ENCODE measurements at places on chromosomes 5 and 9. TPM values are rescaled to one million over a fixed set of nuclear protein-coding genes. Genes with fewer than 3 reads are reported as not detected.

DNA sequence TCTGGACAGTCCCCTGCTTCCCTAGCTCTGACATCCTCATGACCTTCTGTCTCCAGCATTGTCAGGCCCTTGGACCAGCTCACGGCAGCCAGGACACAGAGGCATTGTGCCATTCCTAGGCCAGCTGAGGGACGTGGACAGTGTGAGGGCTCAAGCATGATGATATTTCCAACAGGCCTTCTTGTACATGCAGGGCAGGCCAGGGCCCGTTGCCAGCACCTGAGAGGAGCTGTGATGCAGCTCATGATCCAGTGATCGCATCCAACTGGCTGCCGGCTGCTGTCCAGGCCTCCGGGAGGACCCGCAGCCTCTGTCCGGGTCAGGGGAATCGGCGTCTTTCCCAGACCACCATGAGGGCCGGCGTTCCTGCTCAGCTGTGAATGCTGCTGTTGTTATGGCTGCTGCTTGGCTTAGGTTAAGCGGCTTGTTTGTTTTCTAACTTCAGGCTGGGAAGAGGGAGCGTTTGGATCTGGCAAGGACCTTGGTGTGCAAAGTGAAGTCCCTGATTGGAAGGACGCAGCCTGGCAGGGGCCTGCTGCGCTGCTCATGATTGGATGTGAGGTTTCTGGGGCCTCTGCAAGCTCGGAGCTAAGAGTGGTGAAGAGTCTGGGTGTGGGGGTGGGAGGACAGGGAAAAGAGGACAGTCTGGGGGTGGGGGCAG, 53.8 kb downstream of the PDZD2 start:
- no peak for DNase-seq

DNA sequence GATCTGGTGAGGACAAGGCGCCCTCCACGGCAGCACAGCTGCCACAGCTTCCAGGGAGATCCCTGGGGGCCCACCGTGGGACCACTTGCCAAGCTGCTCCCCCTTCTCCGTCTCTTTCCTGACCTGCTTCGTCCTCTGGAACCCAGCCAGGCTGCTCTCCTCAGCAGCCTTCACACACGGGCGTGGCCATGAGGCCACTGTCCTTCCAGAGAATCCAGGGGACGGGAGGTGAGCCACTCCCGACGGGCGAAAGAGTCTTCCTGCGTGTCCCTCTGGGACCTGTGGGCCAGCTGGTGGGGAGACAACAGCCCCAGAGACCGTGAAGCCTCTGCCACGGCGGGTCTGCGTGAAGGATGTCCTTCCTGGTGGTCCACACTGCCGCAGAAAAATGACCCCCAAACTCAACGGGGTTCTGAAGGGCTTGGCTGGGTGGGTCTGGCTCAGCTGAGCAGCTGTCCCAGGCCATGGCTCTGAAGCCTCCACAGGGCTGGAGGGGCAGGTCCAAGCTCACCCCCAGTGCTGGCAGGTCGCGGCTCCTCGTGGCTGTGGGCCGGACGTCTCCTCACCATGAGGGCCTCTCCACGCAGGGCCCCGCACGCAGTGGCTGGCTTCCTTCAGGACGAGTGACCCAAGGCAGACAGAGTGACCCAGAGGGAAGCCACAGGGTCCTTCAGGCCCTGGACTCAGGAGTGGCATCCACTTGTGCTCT, 47.4 kb upstream of the NKD2 start:
- DNase-seq = no peak

- DNase-seq = no peak
Measured at GRCh38 chr5:11973469-11973868, 69.2 kb upstream of the CTNND2 start.

DNA sequence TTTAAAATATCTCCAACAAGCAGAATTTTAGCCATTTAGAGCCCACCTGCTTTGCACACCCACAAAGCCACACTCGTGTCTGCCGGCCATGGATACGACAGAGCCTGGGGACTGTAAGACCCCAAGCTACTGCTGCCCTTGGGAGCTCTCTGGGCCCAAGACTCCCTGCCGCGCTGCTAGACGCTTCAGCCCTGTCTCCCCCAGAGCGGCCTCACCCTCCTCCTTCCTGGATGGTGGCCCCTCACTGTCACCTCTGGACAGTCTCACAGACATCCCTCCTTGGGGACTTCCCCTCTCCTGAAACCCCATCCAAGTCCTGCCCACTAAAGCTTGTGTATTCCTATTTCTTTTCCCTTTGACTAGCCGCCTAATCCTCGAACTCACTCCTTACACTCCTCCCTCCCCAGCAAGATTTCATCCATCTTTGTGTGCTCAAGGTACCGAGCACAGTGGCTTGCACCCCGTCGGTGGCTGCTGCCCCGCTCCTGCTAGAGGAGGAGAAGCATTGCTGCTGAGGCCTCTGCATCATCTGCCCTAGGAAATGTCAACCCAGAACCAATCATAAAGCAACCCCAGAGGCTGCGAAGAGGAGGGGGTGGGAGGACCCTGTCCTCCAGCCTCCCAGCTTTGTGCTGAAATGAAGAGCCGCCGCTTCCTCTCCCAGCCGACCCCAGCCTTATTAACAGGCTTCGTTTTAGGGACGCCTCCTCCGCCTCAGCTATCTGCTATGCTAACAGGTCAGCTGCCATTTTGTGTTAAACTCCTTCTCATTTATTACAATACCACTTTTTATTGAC, 71.2 kb downstream of the CFAP77 start:
- no peak for DNase-seq

- no peak for DNase-seq
Measured at GRCh38 chr9:100064872-100065581, 33.8 kb downstream of the ERP44 start.

GRCh38 chr5:103605277-103605676, 42.7 kb upstream of the NUDT12 start:
- no peak for DNase-seq

SHISAL2B gene
- total RNA-seq = 0.55 TPM

LCN10 gene
- total RNA-seq = not detected

- no peak for DNase-seq
Measured at GRCh38 chr9:124045830-124046177, 34.2 kb downstream of the LHX2 start.

CRAT gene
- 24.9 TPM for total RNA-seq

CDX1 gene
- not detected for total RNA-seq

DNA sequence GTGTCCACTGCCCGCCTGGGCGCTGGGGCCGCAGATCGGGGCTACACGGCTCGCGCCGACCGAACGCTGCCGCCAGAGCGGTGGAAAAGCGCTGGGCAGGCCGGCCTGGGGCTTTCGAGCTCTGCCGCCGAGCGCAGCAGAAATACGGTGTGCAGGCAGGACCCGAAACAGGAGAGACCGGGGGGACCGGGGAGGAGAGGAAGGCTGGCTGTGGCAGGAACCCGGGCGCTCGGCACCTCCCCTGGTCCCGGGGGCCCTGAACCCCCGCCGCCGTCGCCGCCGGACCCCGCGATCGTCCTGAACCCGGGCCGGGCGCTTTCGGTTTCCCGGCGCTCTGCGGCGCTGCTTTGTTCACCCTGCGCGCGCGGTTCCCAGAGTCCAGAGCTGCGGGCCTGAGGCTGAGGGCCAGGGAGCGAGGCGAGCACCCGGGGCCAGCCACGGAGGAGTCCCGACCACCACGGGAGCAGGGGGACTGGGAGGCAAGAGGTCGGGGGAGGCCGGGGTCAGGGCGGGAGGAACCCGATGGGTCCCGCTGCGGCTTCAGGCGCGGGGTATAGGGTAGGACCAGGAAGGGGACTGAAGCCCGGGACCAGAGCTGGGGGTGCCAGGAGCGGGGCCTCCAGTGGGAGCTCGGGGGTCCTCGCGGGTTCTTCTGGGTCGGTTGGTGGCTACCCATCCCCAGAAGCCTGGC, 12.0 kb downstream of the IRX2 start:
- DNase-seq = peak; percentile 33

PPP3R2 gene
- not detected for total RNA-seq

DNA sequence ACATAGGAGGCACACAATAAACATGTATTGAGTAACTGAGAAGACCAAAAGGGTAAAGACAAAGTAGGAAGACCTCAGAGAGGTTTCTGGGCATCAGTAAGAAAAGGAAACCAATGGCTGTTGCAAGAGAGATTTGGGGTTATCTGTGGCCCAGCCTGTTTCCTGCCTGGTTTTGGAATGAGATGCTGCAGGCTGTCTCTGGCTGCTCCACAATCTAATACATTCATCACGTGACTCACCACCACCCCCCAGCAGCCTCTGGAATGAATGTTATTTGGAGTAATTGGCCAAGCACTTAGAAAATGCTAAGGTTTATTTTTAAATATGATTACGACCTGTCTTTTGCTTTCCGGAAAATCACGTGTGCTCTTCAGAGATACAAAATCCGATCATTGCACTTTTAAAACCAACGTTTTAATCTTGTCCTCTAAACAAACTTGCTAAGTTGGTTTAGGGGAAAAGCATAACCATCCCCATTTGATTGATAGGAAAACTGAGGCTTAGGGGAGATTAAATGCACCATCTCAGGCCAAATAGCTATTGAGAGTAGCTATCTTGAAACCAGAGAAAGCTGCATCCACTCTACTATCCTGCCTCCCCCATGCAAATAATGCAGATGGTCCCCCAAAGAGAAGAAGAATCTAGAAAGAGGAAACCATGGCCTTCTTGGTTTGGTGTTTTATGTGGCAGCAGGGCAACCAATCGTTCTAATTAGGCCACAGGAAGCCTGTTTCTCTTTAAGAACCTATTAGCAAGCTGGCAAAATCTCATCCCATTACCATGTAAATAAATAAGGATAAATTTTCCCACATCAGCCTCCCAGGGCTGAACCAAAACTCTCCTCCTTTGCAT, 151.8 kb upstream of the ADRA1B start:
- no peak for DNase-seq

- DNase-seq = no peak
Measured at GRCh38 chr9:123997665-123998277, 13.8 kb upstream of the LHX2 start.

DNA sequence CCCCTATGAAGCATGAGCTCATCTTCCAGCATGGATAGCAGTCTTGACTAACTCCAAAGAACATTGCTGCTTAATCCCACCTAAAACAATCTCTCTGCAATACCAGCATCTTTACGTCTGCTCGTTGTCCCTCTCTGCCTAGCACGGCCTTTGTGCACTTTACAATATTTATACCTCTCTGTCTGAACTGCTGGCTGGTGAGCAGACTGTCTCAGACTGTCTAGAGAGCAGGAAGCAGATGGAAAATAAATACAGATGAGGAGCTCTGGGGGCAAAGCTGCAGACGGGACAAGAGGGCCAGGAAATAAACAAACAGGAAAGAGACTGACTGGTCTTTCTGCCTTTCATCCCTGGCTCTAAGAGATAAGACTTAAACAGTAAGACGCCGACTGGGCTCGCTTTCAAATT, 224.8 kb downstream of the ENC1 start:
- DNase-seq = no peak

- DNase-seq = no peak
Measured at GRCh38 chr5:119651486-119651885, 22.1 kb downstream of the FAM170A start.

MOCS2 gene
- 29.3 TPM for total RNA-seq

GRCh38 chr9:84772511-84772910, 103.0 kb downstream of the NTRK2 start:
- DNase-seq = no peak

TMEM171 gene
- total RNA-seq = not detected

DNA sequence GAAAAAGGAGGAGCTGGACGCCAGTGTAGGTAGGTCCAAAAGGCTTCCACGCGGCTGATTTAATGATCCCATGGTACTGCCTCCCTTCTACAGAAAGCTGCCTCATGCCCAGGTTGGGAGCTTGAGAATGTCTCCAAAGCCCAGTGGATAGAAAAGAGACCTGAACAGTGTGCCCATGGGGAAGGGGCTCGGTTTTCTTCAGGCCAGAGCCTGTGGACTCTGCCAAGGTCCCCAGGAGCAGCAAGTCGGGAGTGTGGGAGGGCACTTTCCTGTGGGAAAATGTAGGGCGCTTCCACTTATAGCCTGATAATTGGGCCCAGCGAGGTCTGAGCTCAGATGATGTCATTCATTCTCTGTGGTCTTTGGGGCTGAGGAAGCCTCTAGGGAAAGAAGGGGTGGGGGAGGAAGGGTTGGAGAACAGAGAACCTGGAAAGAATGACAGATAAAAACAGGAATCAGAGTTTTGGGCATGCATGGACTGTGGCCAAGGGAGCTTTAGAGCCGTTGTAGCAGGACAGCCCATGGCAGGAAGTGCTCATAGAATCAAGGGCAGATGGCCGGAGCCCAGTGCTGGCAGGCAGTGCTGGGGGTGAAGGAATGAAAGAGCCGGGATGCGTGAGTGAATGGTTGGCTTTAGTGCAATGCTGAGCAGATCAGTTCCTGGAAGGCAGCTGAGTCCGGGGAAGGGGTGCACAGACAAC, 42.5 kb upstream of the SH3PXD2B start:
- DNase-seq = no peak

NR5A1 gene
- total RNA-seq = 0.35 TPM

DNA sequence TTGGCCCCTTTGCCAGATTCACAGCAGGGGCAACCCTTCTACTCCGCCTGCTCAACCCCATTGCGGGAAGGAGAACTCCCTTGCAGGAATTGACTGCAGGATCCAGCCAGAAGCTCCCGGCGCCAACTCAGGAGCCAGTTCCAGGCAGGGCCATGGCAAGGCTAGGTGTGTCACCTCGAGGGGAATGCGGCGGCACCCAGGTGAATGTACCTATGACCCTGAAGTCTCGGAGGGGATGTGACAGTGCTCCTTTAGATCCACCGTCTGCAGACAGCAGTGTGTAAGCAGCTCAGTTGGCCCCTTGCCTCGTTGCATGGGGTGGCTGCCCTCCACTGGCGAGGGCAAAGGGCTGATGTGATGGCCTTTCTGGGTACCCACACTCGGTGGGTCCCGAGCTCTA, 606.6 kb downstream of the ELAVL2 start:
- DNase-seq = no peak

DNA sequence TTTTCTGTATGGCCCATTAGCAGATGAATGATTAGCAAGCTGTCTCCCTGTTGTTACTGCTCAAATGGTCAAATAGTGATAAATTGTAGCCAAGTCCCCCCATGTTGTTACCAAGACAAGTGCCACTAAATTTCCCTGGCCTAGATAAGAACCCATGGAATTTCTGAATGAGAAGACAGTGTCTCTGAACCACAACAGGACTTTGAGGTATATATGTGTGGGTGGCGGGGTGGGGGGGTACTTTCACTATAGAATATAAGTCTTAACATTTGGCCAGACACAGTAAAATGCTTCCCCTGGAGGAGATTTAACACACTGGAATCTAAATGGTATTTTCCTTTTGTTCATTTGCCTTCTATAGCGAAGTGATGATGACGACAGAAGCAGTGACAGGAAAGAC, 28.7 kb downstream of the XPA start:
- DNase-seq = no peak

Data from neural crest cell (in vitro differentiated cells).